ENCODE measurements at places on chromosomes 11 and 22.

DNA sequence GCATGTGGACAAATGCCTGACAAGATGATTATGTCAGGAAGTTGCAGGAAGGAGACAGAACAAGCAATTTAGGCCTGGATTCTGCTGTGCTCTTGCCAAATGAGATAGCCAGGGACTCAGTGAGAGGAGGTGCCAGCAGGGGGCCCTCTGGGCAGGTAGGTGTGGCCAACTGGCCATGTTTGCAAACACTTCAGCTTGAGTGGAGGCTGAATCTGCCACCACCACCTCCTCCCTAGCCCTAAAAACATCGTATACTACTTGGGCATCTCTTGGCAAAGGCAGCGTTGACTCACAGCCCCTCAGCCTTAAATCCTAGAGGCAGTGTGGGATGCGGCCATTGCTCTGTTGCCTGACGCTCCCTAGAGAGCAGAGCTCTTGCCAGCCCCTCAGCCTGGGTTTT lies 95.1 kb upstream of the PLET1 start:
- peak; percentile 12 for DNase-seq

GRCh38 chr22:30564045-30564760 lies 10.3 kb downstream of the GAL3ST1 start:
- DNase-seq, result no peak

GRCh38 chr22:23537416-23537815 lies 42.7 kb downstream of the IGLL1 start:
- DNase-seq, result no peak

- DNase-seq, result peak; percentile 61
These were observed 22.0 kb upstream of the P2RY6 start for GRCh38 chr11:73249853-73250783.

DNA sequence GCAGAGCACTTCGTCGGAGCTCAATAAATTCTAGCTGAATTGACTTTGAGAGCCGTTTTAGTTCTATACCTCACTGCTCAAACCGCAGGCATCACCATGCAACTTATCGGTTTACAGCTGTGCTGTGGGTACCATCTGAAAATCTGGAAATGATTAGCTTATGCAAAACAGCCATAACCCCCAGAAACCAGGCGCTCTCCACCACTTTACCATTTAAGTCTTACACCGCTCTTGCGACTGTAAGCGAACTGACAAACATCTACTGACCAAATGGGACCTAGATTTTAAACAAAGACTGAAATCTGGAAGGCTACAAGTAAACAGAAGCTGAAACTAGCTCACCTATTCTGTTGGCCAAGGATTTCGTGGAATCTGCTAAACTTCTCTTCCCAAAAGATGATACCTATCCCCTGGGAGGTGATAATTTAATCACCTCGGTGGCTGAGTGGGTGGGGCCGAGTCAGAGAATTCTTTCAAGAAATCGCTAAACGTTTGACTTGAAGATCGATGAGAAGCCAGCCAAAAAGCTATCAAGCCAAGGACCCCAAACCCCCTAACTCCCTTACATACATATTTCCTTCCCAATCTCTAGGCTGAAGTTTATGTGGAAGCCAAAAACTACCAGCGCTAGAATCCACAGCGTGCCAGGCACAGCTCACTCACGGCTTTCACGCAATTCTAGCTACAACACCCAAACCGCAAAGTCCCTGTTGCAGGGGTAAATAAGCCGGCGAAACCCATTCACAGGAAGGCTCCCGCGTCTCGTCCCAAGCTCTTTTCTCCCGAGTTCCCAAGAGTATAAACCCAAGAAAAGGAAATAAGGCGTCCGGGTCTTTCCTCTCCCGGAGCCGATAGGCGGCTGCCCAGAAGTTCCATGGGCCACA lies 644 bp downstream of the SPTY2D1 start:
- peak; percentile 21 for DNase-seq

DNA sequence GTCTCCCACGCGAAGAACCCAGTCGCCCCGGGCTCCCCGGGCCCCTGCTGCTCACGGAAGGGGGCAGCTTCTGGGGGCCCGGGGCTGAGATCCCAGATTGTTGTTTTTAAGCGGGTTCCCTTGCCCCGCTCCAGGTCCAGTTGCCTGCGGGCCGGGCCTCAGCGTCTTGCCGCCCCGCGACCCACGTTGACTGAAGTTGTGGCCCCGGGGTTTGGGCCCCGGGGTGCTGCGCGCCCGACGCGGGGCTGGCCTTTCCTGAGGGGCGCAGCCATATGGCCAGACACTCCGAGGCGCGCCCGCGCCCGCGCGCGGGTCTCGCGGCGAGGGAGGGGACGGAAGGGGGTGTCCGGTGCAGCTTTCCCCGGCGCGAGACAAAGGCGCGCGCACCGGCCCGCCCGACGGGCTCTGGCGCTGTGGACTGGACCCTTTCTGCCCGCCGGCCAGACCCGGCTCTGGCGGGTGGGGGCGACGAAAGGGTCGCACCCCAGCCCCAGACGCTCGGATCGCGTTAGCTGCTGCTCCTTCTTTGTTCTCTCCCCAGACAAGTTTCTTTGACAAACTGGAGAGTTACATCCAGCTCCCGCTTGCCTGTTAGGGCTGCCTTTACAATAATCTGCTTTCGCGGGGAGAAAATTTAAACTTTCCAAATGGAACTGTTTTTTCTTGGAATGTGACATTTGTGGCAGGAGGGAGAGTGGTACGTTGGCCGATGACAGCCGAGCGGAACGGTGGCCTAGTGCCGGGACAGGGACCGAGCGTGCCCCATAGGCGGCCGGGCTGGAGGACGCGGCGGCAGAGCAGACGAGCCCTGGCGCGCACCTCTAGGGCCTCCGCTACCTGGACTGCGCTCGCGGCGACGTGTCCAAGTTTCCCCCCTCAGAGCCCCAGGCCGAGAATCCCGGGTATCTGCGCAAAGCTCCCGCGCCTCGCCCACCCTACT lies 716 bp downstream of the AMOTL1 start:
- no peak for DNase-seq

- DNase-seq, result no peak
These were observed 259.7 kb downstream of the MN1 start for GRCh38 chr22:27541836-27542235.

DNA sequence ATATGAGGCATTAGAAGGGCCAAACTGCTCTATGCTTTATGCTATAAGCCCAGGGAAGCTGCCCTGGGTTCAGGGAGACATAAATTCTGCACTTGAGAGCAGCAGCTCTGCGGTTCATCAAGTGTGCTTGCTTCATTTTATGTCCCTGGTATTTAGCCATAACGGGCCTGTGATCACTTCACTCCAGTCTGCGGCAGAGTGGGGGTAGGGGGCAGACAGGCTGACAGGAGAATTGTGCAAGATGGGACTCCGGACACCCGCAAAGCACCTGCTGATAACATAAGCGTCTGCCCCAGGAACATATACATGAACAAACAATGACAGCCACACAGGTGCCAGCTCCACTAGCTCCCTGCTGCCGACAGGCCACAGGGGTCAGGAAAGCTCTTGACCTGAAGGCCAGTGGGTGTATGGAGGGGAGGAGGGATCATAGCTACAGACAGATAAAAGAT lies 56.1 kb downstream of the SMCO4 start:
- no peak for DNase-seq

DNA sequence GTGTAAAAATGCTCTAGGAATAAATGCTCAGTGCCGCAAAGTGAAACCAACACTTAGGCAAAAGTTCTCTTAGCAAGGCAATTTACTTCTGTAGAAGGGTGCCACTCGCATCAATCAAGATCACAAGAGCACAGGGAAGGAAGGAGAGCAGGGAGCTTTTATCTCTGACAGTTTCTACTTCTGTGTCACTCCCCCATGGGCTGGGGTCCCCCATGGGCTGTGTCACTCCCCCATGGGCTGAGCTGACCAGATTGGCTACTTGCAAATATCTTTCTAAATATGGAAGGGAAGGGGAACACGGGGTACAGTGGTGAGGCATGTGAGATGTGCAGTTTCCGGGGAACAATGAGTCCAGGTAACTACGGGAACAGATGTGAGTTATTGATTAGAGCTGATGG lies 397 bp downstream of the OR52N2 start:
- no peak for DNase-seq

GRCh38 chr22:39242595-39243438 lies 2.0 kb downstream of the PDGFB start:
- no peak for DNase-seq

- DNase-seq, result no peak
These were observed 15.4 kb downstream of the CAPN5 start for GRCh38 chr11:77081976-77082836.

- DNase-seq, result no peak
These were observed 86.3 kb downstream of the ETS1 start for GRCh38 chr11:128501008-128501407.

- no peak for DNase-seq
These were observed 121.7 kb downstream of the ZNF280B start for GRCh38 chr22:22386602-22387385.

GRCh38 chr11:77502346-77502905 lies 28.5 kb upstream of the PAK1 start:
- DNase-seq, result no peak

DNA sequence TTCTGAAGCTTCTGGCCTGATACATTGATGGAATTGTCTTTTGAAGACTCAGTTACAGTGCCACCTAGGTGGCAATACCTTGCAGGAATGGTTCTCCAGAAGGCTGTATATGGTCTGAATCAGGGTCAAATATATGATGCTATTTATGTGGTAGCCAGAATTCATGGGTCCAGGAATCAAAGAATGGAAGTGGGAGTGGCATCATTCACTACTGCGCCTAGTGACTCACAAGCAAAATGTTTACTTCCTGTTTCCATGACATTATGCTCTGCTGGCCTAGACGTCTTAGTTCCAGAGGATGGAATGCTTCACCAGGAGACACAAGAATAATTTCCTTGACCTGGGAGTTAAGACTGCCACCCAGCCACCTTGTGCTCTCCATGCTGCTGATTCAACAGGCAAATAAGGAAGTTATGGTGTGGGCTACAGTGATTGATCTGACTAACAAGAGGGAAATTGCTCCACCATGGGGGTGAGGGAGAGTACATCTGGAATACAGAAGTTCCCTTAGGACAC lies 491.8 kb downstream of the ETS1 start:
- DNase-seq, result peak; percentile 11

GRCh38 chr22:25054943-25055511 lies 102.5 kb downstream of the KIAA1671 start:
- DNase-seq, result no peak

DNA sequence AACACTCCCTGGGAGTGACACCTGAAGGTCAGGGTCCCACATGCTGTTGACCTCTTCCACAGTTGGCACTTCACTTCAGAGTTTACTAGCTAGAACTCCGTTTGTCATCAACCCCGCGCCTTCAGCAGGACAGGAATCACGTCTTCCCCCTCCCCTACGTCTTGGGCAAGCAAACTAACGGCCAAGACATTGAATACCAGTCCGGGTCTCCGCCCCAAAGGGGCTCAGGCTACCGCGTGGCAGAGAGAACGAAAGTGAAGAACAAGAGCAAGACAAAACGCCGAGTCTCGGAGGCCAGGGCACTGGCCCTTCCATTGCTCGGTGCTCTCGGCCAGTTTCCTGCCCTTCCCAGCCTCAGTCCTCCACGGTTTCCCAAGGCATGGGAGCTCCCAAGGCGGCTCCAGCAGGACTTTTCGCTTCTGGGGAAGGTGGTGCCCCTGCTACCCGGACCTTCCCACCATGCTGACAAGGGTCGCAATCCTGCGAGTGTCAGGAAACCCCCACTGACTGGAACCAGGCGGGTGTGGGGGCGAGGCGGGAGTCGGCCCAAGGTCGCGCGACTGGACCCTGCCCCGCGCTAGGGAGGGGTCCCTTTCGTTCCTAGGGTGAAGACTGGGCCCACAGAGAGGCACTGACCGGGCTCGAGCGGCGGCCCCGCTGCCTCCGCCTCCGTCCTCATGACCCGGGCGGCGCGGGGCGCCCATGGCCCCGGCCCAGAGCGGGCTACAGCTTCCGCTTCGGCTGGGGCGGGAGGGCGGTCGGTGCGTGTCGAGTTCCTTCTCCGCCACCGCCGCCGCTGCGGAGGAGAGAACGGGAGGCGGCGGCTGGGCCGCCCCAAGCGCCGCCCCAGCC lies at the start of gene GUCD1:
Gene GUCD1, minus strand, starts transcription at position 826 of the 852 bp plus-strand sequence. Its CDS starts 147 bp downstream, at position 679.
- peak; percentile 68 for DNase-seq

- DNase-seq, result no peak
These were observed 26.5 kb upstream of the SESN3 start for GRCh38 chr11:95257456-95257971.

DNA sequence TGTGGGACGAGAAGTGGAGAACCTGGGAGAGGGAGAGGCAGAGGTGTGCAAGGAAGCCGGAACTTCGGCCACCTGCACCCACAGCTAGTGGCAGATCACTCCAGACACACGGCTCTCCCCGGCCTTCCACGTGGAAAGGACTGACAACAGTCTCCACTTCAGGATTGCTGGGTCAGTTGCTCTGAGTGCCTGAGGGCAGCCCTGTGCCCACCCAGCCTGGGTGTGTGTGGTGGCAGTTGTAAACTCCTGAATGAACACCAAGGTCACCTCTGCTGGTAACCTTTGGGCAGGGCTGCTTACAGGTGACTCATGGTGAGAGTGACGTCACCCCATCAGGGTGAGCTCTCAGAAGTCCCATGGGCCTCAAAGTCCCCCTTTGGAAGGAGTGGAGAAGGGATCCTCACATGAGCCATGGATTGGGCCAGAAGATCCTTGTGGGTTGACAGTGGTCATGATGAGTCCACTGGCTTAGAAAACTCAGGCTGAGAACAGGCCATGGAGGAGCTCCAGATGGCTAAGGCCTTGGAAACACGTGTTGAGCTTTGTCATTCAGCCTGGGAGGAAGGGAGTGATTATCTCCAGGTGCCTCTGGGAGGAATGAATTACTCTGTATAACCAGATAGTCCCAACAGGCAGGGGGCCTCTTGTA lies 71.3 kb downstream of the BCR start:
- DNase-seq, result no peak

- no peak for DNase-seq
These were observed 950.3 kb upstream of the CCDC90B start for GRCh38 chr11:84236436-84236835.

DNA sequence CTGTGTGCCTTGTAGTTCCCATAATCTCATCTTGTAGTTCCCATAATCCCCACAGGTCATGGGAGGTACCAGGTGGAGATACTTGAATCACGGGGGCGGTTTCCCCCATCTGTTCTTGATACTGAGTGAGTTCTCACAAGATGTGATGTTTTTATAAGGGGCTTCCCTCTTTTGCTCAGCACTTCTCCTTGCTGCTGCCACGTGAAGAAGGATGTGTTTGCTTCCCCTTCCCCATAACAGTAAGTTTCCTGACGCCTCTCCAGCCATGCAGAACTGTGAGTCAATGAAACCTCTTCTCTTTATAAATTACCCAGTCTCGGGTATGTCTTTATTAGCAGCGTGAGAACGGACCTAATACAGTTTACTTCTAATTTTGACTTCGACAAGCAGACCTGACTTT lies 14.0 kb upstream of the SMIM38 start:
- no peak for DNase-seq

- DNase-seq, result peak; percentile 47
These were observed 257.1 kb upstream of the CADM1 start for GRCh38 chr11:115761348-115761747.

GRCh38 chr22:49740242-49740641 lies 87.4 kb downstream of the BRD1 start:
- DNase-seq, result no peak

DNA sequence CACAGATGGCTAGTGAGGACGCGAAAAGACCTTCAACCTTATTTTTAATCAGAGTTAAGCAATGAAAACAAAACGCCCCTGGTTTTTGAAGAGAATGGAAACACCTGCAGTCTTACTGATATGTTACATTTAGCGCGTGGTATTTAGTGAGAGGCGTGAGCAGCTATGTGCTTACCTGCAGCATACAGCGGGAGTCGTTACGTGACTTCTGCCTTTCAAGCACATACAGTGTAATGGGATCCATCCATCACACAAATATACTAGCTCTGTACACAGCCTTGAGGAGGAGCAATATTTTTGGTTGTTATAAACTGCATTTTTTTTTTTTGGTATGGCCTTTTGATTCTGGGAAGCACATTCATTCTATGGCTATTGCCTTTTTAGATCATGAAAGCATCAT lies 5.5 kb downstream of the KRTAP5-2 start:
- no peak for DNase-seq

- no peak for DNase-seq
These were observed 83.6 kb downstream of the CLPB start for GRCh38 chr11:72350752-72351151.
